ENCODE measurements at places on chromosomes 2 and 18.

- DNase-seq: no peak
Measured at GRCh38 chr2:14831458-14831857, 198.9 kb downstream of the LRATD1 start.

GRCh38 chr18:60555625-60556024, 183.1 kb upstream of the MC4R start:
- DNase-seq: no peak

DNA sequence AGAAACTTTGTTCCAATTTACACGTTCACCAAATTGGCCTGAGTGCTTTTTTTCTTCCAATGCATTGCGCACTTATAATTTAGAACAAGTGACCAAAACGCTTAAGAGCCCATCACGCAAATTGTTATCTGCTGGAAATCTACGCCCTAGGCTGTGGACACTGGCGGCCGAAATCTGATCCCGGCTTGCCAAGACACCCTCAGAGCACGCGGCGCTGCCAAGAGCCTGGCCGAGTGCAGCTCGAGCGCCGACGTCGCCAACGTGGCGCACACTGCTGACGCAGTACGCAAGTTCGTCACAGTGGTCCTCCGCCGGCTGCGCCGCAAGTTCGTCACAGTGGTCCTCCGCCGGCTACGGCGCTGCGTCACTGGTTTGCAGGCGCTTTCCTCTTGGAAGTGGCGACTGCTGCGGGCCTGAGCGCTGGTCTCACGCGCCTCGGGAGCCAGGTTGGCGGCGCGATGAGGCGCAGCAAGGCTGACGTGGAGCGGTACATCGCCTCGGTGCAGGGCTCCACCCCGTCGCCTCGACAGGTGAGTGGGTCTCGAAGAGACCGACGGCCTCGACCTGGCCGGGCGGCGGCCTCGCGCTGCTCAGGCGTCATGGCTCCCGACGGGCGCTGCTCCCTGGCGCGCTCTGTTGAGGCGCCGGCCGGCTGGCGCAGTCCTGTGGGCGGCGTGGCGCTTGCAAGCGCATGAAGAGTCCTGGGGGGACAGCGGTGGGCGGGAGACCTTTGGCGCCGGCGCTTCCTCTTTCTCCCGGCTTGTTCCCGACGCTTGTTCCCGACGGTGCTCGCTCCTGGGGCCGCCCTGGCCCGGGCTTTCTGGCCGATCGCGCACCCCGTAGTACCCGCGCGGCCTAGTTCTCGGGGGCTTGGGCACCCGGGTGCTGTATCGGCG, at the start of gene RANBP2:
RANBP2 (plus strand) TSS at position 334 of the 896 bp plus-strand sequence; CDS start at position 459, 125 bp downstream.
- peak; percentile 97 for DNase-seq

- DNase-seq: no peak
Measured at GRCh38 chr18:9719421-9719981, 11.4 kb downstream of the RAB31 start.

- no peak for DNase-seq
Measured at GRCh38 chr2:149394864-149395263, 64.5 kb downstream of the LYPD6 start.

- DNase-seq: no peak
Measured at GRCh38 chr2:144233317-144233716, 286.6 kb downstream of the ZEB2 start.

- DNase-seq: no peak
Measured at GRCh38 chr2:157789256-157789655, 86.9 kb downstream of the ACVR1 start.

- DNase-seq: no peak
Measured at GRCh38 chr2:221708902-221709301, 136.8 kb upstream of the EPHA4 start.

- no peak for DNase-seq
Measured at GRCh38 chr2:197254776-197255530, 55.6 kb downstream of the ANKRD44 start.

- DNase-seq: no peak
Measured at GRCh38 chr2:24332791-24333540, 27.4 kb downstream of the ITSN2 start.

DNA sequence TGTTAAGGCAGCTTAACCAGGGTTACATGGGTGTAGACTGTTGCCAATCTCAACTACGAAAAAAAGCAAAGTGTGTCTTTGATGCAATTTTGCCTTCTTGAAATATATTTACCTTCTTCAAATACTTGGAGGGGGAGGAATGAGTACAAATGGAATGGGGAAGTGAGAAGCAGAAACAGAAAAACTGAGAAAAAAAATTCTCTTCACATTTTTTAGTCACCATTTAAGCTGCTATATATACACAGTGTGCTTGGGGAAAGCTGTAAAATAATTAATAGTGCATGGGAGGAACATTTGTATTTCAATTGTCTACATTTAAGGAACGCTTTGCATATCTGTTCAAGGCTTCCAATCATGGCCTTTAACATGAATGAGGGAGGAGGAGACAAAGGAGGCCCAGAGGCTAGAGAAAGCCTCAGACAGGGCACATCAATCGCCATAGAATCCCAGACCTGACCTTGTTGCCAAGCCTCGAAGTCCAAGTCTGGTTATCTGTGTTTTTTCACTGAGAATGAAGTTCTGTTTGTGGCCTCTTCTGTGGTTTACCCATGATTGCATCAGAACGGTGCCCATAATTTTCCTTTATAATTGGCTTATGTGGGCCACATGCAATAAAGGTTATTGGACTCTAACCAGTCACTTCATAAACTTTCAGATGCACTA, 158.6 kb downstream of the PIK3C3 start:
- peak; percentile 18 for DNase-seq

DNA sequence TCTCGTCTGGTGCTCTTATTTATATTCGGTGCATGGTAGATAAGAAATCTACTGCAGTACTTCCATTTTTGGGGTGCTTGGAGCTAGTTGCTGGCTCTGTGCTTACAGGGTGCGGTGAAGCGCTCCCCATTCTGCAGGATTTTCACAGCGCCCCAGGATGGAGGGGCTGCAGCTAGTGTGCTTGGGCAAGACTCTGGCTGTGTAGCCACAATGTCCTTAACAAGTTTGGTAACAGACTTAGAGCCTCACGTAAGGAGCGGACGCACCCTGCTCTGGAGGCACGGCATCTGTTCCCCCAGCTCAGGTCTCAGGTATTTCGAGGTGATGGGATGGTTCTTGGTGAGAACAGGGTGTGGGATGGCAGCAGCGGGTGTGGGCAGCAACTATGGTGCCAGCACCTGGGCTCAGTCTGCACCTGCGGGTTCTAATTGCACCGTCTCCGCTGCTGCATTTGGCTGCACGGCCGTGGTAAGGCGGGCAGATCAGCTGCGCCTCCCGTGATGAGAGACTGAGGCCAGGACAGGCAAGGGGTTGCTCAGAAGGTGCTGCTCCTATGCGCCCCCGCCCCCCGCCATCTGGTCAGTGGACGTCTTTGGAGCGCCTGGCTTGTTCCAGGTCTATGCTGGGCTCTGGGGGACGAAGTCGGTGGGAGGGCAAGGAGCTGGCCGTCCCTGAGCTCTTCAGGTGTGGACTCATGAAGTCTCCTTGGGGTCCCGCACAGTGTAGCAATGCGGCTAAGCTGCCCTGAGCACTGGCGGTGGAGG, 20.1 kb upstream of the ALLC start:
- DNase-seq: no peak

DNA sequence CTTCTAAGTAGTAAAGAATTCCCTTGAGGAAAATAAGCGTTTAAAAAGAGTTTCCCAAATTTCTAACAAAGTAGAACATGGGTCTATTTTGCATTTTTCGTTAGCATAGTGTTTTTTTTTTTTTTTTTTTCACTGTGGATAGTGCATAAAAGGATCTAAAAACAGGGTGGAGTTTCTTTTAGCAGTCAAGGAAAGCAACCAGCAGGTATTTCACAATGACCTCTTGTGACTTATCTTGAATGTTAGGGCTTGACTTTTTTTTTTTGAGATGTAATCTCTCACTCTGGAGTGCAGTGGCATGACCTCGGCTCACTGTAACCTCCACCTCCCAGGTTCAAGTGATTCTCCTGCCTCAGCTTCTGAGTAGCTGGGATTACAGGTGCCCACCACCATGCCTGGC, 14.9 kb upstream of the DGKD start:
- DNase-seq: no peak

DNA sequence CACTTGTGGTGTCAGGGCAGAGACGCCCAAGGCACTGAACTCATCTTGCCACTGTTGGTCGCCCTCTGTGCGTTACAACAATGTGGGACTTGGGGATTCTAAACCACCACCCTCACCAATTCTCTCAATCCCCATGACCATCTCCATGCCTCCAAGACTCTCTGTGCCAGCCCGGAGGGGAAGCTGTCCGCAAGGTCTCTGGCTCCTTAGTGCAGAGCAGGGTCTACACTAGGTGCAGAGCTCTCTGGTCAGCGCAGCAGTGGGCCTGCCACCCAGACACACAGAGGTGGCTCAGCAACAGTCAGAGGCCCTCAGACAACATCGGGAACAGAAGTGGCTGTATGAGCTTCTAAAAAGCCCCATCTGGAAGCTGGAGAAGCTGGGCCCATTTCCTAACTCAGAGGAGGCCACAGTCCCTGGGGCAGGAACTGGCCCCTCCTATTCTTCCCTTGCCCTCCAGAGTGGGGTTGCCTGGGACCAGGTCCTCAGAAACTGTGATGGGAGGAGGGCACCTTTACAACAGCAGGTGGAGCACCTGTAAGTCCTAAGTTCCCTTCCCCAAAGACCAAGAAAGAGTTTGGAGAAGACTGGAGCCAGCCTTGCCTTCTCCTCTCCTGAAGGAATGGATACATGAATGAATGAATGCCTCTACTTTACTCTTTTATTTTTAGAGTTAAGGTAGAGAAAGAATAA, 37.7 kb downstream of the SERTAD2 start:
- no peak for DNase-seq

DNA sequence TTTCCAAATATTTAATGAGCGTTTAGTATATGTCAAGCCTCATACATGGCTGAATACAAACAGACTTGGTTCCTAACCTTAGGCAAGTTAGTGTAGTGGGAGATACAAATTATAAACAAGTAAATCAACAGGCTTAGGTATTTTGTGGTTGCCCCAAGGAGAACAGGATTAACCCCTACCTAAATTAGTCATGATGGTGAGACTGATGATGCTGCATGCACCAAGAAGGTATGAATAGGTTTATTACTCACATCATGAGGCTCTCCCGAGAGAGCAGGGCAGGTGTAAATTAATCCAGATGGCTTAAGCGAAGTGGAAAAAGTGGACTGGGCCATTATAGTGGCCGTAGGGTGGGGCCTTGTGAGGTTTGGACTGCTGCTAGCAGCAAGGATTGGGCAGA, 118.1 kb upstream of the GCFC2 start:
- no peak for DNase-seq

- DNase-seq: no peak
Measured at GRCh38 chr2:148999451-148999921, 39.0 kb upstream of the LYPD6B start.

DNA sequence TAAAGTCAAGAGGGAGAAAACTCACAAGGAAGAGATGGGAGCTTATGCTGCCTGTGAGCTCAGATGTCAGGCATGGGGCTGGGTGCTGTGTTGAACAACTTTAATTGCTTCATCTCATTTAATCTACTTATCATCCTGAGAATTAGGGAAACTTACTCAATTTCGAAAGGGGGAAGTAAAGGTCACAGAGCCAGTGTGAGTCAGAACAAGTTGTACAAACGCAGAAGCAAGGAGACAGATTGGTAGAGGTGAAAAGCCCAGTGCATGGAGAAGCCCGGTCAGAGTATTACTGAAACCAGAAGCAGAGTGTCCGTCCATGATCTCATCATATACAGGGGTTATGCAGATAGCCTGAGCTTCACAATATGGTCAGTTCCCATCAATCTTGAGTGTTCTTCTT, 281.1 kb upstream of the POU3F3 start:
- DNase-seq: no peak

DNA sequence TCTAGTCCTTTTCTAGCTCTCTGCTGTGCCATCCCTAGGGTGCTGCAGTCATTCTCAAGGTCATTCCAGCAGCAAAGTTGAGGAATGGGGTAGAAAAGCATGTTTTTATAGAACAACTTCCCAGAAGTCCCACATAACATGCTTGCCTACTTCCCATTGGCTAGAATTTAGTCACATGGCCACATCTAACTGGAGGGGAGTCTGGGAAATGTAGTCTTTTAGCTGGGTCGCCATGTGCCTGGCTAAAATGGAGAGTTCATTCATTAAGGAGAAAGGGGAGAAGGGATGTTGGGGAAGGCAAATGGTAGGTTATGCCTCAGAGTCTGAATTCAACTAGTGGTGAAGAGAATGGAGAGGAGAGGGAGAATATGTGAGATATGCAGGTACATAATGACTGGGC, 85.7 kb downstream of the SLC4A3 start:
- DNase-seq: peak; percentile 31

DNA sequence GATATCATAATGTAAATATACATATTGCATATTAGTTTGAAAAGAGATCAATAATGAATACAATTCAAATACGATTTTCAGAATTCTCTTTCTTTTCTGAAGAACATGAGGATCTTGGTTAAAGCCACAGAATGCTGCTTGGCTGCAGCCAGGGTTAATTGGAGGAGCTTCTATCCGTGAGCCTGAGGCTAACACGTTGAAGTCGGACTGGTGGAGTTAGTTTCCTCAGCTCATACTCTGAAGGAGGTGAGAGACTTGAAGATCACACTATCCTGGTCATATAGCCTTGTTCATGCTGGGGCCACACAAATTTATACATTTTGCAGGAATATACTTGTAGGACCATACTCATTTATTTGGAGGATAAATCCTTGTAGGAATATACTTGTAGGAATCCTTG, 335.8 kb downstream of the TRIB2 start:
- DNase-seq: no peak

GRCh38 chr2:212726403-212726802, 187.8 kb upstream of the ERBB4 start:
- no peak for DNase-seq

DNA sequence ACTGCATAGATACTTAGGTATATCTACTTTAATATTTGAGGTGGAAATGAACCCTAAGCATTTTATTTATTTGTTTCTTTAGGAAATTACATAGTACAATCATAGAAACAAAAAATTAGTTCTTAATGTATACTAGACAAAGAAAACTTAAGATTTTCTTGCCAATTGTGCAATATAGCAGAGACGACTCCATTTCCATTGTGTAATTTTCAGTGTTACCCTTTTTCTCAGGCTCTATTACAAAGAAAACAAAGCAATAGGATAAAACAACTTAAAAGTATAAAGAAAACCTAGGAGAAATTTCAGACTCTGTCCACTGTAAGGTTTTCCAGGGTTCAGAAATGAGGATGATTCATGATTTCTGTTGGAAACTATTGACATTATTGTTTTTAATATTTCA, 89.0 kb upstream of the SERTAD2 start:
- DNase-seq: no peak

All from activated CD4-positive, alpha-beta T cell treated with anti-CD3 and anti-CD28 coated beads, Interleukin-2, amount 50 U/mL, for 16 hours (primary cell).